ENCODE measurements at places on chromosomes 12 and 14.
A peak's percentile ranks its signal among the peaks of the same experiment; 100 is the strongest.

- DNase-seq = no peak
These were observed 21.2 kb upstream of the CCDC88C start for GRCh38 chr14:91438845-91439244.

GRCh38 chr12:64205542-64205941 lies 16.6 kb downstream of the KICS2 start:
- no peak for DNase-seq

DNA sequence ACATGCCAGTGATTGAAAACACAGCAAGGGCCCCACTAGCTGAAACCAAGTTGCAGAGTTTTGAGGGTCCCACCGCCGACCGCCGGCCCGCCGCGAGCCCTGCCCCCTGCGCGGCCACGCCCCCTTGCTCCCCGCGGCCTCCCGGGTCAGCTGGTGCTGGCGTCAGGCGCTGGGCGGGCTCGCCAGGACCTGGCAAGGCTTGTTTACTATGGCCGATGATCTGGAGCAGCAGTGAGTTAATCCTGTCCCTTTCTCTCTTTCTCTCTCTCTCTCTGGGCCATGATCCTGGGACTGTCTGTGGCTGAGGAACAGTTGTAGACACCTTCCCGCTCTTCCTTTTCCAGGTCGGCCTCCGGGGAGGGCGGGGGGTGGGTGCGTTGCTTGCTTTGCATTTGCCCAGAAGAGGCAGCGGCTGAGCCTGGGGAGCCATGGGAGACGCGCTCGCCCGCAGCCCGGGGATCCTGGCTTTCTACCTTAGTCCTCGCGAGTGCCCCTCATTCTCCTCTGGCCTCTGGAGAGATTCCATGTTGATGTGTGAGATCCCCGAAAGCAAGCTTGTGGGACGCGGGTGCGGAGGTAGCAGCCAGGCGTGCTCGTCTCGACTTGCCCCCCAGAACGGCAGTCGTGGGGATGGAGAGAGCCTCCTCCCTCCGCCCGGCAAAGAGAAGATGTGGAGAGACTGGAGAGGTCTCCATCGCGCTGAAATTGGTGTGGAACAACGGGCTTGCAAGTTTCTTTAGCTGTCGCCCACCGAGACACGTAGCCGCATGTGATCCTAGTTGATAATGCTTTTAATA lies at the start of gene ABHD4:
Gene ABHD4, plus strand, starts transcription at position 202 of the 797 bp plus-strand sequence. Its CDS starts 7 bp downstream, at position 209.
- DNase-seq = peak; percentile 17

GRCh38 chr12:16573398-16574077 lies 32.4 kb downstream of the LMO3 start:
- DNase-seq = no peak

- DNase-seq = peak; percentile 78
These were observed at the start of gene PCK2 for GRCh38 chr14:24093901-24094840. TSS of gene PCK2 (plus strand) at chr14:24094311. CDS start at chr14:24094406, 95 bp downstream.

GRCh38 chr14:57086271-57087162 lies 182.2 kb downstream of the EXOC5 start:
- no peak for DNase-seq

- no peak for DNase-seq
These were observed 3.9 kb downstream of the DTX1 start for GRCh38 chr12:113060336-113060960.

DNA sequence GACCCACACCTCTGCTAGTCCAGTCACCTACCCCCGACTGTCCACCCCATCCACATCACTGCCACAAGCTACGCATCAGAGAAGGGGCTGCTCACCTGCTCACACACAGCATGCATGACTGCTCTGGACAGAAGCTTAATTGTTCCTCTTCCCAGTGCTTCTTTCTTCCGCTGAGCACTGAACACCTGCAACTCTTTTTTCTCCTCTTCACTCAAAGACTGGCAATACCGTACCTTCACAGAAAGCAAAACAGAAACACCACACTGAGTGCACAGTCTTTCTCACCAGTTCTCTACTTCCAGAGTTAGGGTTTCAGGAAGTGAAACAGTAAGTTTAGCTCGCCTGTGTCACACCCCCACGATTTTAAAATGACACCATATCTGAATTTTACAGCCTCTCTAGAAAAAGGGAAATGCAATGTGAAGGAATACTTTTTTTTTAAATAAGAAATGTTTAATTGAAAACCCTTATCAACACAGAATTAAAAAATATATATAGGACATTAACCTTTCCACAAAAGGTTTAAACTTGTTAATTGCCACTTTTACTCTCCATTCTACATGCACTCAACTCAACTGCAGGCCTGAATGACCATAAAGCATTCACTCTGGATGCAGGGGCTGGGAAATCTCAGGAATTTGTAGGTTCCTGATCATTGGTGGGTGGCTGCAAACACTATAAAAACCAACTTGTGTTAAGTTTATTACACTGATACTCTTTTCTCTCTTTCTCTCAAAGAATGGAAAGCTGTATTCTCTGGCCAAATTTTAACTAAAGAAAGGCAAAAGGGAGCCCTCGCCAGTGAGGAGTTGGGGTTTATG lies 120.0 kb downstream of the PRICKLE1 start:
- DNase-seq = no peak

GRCh38 chr12:62537551-62537950 lies 70.9 kb downstream of the MON2 start:
- DNase-seq = no peak

DNA sequence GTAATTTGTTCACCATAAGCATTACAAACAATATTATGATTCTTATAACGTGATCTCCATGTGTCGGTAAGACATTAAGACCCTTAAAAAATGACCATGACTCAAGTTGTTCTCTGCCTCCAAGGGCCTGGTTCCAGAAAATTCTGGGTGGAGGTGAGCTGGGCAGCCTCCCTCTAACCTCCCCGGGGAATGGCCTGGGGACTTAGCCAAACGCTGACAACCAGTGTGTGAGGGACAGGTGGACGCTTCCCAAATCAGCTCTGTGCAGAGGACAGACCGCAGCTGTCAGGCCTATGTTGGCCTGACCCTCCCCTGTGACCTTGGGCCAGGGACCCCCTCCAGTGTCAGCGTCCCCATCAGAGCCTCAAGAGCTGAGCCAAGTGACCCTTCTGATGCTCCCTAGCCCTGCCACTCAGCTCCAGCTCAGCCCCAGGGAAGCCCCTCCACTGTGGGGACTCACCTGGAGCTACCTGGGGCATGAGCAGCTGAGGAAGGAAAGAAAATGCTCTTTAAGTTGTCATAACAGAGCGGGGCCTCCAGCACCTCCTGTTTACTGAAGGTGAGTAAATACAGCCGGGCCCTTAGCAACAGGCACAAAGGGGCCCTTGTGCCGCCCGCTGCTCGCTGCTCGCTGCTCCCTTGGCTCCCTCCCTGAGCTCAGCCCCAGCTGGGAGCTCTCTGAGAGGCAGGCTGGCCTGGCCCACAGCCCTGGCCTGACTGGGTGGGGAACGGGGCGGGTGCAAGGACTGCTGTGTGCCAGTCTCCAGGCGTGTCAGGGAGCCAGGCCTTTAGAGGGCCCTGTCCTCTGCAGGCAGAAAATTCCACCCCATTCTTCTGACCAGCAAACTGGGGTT lies 116.6 kb downstream of the CALM1 start:
- peak; percentile 89 for DNase-seq

DNA sequence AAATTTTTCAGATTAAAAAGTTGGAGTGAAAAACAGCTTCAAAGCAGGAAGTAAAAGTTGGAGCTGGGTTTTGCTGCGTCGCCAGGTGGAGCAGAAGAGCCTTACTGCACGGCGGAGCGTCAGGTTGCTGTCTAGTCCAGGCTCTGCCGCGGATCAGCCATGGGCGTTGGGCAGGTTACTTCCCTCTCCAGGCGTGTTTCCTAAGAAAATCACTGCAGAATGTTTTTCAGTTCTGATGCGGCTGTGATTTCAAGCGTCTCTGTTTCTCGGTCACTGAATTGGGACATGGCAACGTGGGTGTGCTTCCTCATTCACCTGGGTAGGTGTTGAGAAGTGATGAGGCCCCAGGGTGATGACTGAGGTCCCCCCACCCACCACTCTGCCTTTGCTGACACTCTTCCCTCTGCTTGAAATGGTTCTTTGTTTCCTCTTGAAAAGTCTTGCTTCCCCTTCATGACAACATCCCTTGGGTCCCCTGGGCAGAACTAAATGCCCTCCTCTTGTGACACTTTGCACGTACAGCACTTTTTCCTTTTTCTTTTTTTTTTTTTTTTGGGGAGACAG lies 7.6 kb downstream of the EVL start:
- no peak for DNase-seq

GRCh38 chr14:33709283-33709682 lies 241.6 kb downstream of the EGLN3 start:
- DNase-seq = no peak

DNA sequence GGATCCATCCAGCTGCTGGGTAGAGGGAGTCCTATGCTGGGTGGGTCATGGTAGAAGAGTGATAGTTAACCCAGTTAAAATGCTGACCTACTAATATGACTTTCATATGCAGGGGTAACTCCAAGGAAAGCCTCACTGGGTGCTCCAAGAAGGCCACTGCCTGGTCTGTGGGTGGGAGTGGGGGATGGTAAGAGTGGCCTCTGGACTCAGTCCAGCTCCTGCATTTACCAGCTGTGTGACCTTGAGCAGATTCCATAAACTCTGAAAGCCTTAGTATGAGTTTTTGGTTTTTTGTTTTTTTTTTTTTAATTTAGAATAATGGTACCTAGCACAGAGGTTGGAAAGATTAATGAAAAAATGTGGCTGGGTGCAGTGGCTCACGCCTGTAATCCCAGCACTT lies 51.6 kb downstream of the ARF6 start:
- no peak for DNase-seq

- no peak for DNase-seq
These were observed 2.3 kb upstream of the ITGA5 start for GRCh38 chr12:54421175-54421878.

- no peak for DNase-seq
These were observed 54.5 kb upstream of the AMN start for GRCh38 chr14:102867826-102868580.

GRCh38 chr12:95848575-95849388 lies 10.0 kb upstream of the SNRPF start:
- DNase-seq = peak; percentile 35

GRCh38 chr14:22814941-22815713 lies at the start of gene SLC7A7:
TSS of gene SLC7A7 (minus strand) at chr14:22815435. CDS start at chr14:22813398, 2,037 bp downstream.
- no peak for DNase-seq

DNA sequence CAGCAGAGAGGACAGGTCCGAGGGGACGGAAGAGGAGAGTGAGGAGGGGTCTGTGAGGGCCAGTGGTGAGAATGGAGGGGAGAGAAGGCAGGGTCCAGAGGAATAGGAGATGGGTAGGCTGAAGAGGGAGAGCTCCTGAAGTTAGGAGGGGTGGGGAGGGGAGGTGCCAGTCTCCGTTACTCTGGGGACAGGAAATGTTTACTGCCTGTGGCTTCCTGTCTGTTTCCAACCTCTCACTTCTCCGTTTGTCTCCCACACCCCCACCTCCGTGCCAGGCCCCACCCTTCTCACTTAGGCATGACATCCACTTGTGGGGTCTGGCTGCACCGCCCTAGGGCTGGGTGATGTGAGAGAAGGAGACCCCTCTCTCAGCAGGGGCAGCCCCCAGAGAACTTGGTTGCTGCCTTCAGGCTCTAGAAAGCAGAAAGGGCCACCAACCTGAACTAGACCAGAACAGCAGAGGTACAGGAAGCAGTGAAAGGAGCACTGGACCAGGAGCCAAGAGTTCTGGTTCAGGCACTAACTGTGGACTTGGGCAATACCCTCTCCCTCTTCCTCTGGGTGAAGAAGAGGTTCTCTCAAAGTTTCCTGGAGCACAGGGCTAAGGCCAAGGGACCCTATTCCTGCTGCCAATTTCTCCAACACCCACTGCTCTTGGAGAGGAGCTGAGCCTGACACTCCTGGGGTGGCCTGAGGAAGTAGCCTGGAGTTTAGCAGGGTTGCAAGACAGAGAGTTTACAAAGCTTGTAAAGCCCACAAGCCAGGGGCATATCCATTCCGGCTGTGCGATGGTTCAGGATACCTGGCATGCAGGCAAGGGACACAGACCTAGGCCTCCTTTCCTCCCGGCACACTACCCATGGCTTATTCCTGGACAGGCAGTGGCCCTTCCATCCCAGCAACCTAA lies 5.5 kb downstream of the ITGA5 start:
- DNase-seq = no peak

- no peak for DNase-seq
These were observed 717.6 kb downstream of the FSCB start for GRCh38 chr14:43789458-43789857.

DNA sequence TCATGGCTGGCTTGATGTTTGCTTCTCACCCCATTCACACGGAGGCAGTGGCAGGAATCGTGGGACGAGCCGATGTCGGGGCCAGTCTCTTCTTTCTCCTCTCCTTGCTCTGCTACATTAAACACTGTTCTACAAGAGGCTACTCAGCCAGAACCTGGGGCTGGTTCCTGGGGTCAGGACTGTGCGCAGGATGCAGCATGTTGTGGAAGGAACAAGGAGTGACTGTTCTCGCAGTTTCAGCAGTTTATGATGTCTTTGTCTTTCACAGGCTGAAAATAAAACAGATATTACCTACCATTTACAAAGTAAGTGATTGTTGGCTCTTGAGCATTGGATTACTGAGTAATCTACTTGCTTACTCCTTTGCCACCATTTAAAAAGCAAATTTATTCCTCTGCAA lies 170.6 kb downstream of the TMTC2 start:
- DNase-seq = peak; percentile 54

GRCh38 chr14:45426685-45427282 lies 173.8 kb upstream of the MIS18BP1 start:
- DNase-seq = peak; percentile 42

- no peak for DNase-seq
These were observed 224.4 kb downstream of the C12orf75 start for GRCh38 chr12:105554856-105555255.

GRCh38 chr12:43740511-43741100 lies 18.0 kb downstream of the PUS7L start:
- no peak for DNase-seq

DNA sequence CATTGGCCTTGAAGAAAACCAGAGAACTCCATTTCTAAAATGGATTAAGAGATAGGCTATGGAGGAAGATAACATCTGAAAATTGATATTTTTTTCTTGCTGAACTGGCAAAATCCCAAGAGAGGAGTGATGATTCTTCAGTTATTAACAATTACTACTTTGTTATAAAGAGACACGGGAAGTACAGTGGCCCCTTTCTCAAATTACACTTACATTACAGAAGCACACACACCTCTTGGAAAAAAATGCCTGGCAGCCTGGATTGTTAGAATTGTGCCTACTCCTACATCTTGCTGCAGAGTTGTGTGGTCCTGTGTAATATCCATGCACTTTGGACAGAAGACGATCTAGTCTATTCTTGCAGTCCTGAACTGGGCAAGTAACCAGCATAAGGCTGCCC lies 71.7 kb downstream of the TGFB3 start:
- DNase-seq = peak; percentile 74

GRCh38 chr14:92451245-92451644 lies 62.3 kb upstream of the RIN3 start:
- no peak for DNase-seq

GRCh38 chr14:101196795-101197590 lies 293.5 kb upstream of the RTL1 start:
- peak; percentile 20 for DNase-seq

- DNase-seq = no peak
These were observed 34.2 kb downstream of the PRB2 start for GRCh38 chr12:11361151-11361550.

DNA sequence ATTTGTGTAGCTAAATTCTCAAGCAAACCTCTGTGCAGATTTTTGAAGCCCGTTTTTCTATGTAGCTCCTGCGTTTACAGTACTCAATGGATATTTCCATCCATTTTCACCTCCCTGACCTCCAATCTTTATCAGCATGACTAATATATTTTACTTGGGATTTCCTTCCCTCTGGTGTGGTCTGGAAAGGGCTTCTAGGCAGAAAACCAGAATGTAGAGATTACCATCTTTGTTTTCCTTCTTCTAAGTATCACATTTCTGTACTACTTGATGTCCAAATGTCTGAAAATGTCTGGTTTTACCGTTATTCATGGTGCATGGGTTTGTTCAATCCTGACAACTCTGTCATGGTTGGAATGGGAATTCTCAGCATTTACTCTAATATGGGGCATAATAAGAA lies 907.6 kb upstream of the FLRT2 start:
- no peak for DNase-seq
